ENCODE measurements at places on chromosomes 6 and 20. TPM values are rescaled to one million over a fixed set of nuclear protein-coding genes. Genes with fewer than 3 reads are reported as not detected.

DNA sequence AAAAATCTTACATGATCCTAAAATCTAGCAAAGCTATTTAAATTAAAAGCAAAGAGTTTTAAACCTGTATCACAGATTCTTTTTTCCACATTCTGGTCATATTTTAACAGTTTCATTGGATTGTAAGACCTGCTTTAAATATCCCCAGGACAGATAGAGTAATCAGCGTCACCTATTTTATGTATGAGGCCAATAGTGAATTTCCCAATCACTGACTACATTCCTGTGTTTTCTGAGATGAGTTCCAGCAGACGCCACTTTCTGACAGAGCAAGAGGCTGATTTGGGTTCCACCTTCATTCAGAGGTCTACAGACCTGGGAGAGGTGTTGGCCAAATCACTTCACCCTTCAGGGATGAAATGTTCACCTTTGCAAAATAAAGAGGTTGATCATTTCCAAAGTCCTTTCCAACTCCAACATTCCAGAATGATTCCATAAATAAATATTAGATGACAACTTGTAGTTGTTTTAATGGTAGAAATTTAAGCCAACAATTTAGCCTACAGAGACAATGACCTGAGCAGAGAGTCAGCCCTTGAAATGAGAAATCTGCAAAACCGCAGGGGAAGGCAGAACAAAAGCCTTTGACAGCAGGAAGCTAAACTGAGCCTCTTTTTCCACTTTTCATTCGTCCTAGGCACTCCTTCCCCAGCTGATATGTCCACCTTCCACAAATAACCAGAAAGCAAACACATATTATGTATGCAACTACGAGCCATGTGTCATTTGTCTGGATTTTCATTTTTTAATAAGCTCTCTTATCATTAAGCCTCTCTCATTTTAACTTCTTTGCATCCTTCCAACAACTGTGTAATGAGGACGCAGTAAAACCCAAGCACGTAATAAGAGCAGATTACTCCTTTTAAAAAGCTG is 105.2 kb downstream of the TFAP2A start:
- DNase-seq, result no peak

MUCL3 gene
- not detected for total RNA-seq

ATP6V1G2 gene
- total RNA-seq, result 15.9 TPM

DNA sequence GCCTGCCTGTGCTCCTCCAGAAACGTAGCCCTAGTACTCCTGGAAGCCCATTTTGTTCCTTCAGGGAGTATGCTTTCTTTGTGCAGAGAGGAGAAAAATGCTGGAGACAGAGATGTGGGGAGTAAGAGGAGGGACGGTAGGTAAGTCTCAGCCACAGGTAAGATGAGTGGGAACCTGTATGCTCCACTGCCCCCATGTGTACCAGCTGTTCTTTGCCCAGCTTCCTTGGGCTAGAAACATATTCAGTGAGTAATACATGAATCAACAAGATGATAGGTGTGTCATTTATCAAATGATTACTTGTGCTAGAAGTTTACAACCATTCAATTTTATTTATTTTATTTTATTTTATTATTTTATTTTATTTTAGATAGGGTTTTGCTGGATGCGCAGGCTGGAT is 13.6 kb upstream of the CEP85L start:
- DNase-seq, result no peak

- no peak for DNase-seq
Measured at GRCh38 chr6:111843347-111844147, 29.7 kb downstream of the FYN start.

DNA sequence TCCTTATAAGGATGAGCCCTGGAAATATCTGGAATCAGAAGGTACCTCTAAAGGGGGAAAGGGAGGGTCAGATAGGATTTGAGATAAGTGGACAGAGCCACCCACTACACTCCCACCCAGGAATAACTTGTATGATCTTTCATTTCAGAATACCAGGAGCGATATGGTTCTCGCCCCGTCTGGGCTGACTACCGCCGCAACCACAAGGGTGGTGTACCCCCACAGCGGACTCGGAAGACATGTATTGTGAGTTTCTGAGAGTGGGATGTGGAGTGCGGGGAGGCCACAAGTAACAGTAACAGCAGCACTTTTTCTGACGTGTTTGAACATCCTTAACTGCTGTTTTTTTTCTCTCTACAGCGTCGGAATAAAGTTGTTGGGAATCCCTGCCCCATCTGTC is 1.9 kb downstream of the MRPS18B start:
- DNase-seq, result no peak

TTK gene
- total RNA-seq, result 46.0 TPM

DNA sequence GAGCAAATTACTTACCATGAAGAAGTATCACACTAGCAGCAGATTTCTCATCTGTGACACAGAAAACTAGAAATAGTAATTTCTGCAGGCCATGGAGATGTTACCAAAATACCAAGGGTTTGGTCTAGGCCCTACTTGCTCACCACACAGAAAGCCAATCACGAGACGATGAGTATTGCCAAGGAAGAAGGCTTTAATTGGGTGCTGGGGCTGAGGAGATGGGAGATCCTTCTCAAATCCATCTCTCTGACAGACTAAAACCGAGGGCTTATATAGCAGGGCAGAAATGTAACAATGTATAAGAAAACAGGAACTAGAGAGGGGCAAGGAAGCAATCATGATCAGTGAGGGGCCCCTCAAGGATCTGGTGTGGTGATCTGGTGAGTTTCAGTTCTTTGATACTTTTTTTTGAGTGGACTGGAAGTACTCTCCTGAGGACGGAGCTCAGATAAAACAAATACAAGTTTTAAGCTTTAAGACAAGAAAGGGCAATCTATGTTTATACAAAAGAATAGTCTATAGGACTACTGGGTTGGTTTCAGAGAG is 40.9 kb downstream of the RNF182 start:
- DNase-seq, result no peak

- no peak for DNase-seq
Measured at GRCh38 chr6:14393910-14394309, 276.3 kb downstream of the CD83 start.

GRCh38 chr6:28442586-28442985 is 705 bp downstream of the ZSCAN23 start:
- no peak for DNase-seq

PDYN gene
- total RNA-seq, result not detected

DNA sequence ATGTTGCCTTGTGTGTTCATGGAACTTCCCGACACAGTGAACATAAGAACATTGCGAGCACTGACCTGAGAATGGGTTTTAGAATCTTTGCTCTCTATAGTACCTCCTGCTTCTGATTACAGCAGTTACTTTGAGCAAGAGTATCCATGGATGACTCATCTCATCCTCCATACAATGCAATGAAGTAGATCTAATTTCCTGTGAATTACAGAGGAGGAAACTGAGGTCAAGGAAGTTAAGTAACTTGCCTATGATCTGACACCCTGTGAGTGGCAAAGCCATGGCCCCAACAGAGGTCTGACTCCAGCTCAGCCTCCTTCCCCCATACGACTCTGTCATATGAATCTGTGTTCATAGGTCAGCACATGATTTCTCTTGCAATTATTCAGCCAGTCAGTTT is 518.1 kb downstream of the TFAP2A start:
- no peak for DNase-seq

- DNase-seq, result no peak
Measured at GRCh38 chr20:42098418-42098817, 480.2 kb upstream of the CHD6 start.

ZDHHC14 gene
- total RNA-seq, result 3.0 TPM

GRCh38 chr6:80792151-80792550 is 685.7 kb downstream of the BCKDHB start:
- DNase-seq, result no peak

GRCh38 chr6:105488516-105489215 is 85.8 kb upstream of the PREP start:
- no peak for DNase-seq

HLA-A gene
- 393 TPM for total RNA-seq

CCN6 gene
- total RNA-seq, result not detected

DNA sequence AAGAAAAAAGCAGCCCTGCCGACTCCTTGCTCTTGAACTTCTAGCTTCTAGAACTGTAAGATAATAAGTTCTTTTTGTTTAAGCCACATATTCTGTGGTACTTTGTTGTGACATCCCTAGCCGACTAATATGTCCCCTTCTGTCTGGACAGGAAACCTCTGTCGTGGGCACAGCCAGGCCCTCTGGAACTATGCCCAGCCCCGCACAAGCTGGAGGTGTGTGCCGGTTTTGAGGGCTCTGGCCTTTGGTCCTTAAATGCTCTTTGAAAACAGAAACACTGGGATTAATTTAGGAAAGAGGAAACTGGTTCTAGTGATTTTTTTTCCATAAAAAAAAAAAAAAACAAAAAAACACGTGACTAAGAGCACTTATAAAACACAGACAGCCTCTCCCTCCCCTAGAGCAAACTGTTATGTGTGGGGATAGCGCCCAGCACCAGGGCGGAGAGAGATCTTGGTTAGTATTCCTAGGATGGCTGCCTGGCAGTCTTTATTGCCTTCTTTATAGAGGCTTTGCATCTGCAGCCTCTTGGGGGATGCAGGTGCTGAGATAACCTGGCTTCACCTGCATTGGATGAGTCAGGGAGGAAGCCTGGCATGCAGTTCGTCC is 244.3 kb downstream of the NFATC2 start:
- no peak for DNase-seq

- DNase-seq, result no peak
Measured at GRCh38 chr6:135922174-135922573, 70.7 kb downstream of the PDE7B start.

GRCh38 chr6:11931296-11932035 is 80.6 kb upstream of the HIVEP1 start:
- no peak for DNase-seq

GRCh38 chr6:157893238-157893637 is 70.2 kb downstream of the SNX9 start:
- DNase-seq, result peak; percentile 25

GRCh38 chr6:25297039-25297441 is 17.9 kb downstream of the CARMIL1 start:
- no peak for DNase-seq

NKX2-2 gene
- total RNA-seq, result not detected

HLA-DQB2 gene
- 7.2 TPM for total RNA-seq

- peak; percentile 41 for DNase-seq
Measured at GRCh38 chr6:125114248-125114858, 39.2 kb upstream of the TPD52L1 start.

- no peak for DNase-seq
Measured at GRCh38 chr20:59835448-59836395, 97.7 kb downstream of the SYCP2 start.

DCDC2 gene
- total RNA-seq, result not detected

- DNase-seq, result no peak
Measured at GRCh38 chr6:116144605-116145004, 18.7 kb upstream of the COL10A1 start.

DNA sequence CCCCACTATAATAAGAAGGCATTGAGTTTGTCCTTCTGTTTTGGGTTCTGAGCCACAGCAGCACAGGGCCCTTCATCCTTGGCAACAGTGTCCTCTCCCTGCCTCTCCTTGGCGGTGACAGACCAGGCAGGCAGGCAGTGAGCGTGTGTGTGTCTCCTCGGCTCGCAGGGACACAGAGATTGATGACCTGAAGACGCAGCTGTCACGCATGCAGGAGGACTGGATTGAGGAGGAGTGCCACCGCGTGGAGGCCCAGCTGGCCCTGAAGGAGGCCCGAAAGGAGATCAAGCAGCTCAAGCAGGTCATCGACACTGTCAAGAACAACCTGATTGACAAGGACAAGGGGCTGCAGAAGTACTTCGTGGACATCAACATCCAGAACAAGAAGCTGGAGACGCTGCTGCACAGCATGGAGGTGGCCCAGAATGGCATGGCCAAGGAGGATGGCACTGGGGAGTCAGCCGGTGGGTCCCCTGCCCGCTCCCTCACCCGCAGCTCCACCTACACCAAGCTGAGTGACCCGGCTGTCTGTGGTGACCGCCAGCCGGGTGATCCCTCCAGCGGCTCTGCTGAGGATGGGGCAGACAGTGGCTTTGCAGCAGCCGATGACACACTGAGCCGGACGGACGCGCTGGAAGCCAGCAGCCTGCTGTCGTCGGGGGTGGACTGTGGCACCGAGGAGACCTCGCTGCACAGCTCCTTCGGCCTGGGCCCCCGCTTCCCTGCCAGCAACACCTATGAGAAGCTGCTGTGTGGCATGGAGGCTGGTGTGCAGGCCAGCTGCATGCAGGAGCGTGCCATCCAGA is 24.0 kb downstream of the SDCBP2 start:
- DNase-seq, result no peak

- no peak for DNase-seq
Measured at GRCh38 chr6:20706238-20706938, 172.1 kb downstream of the CDKAL1 start.

ZNF311 gene
- not detected for total RNA-seq

SLC17A2 gene
- not detected for total RNA-seq

DNA sequence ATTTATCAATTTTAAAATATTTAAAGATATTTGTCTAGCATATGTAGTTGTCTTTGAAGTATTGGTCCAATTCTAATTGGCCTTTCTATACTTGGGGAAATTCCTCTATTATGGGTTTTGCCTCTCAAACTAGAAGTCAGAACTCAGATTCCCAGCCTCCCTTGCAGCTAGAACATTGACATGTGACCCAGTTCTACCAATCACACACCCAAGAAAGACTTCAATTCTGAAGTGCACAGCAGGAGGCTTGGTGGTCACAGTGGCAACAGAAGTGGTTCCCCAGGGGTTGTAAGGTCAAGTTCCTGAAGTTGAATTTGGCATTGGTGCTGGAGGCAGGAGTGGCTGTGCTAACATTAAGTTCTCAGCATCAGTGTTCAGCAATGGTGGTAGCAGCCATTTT is 14.8 kb upstream of the FKBP5 start:
- peak; percentile 26 for DNase-seq

DNA sequence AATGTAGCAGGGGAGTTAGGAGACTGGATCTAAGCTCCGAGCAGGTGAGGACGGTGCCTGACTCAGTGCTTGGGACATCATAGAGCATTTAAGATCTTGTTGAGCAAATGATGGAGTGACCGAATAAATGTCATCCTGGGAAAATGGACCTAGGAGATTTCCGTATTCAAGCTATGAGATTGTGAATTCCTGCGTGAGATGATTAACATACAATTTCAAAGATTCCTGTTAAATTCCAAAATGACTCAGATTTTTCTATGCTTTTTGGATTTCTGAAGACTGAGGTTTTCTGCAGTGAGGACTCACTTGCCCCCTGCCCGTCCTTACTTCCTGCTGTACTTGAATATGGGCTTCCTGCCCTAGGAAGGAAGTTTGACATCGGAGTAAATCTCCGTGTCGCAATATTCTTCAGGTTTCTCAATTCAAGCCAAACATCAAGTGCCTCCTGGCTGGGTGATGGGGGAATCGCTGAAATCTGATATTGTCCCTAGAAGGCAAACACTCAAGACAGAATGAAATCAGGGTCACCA is 5.2 kb downstream of the SYTL3 start:
- no peak for DNase-seq

GABRR1 gene
- total RNA-seq, result not detected

GRCh38 chr20:21623074-21623780 is 82.2 kb upstream of the PAX1 start:
- DNase-seq, result peak; percentile 23

GRCh38 chr6:89711801-89712200 is 73.3 kb upstream of the LYRM2 start:
- DNase-seq, result no peak

DNA sequence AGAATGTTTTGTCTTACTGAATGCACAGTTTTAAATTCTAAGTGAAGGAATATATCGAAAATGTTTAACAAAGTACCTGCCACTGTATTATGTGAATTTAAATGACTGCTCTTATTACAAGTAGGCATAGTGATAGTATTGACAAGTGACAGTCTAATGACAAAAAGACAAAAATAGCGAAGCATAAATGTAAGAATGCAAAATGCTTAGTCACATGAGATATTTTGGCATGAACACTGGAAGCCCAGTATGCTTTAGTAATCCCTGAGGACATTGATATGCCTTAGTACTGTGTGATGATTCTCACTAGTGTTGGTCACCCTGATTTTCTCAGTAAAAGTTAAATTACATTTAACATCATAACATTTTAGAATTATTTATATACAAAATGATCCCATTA is 153.5 kb downstream of the EYA4 start:
- DNase-seq, result no peak

TRIM10 gene
- total RNA-seq, result not detected

All from OCI-LY7 (cell line).